Right cardiac atrium (tissue), 5 donors: ENCODE measurements at places on chromosomes 12 and 14.

DNA sequence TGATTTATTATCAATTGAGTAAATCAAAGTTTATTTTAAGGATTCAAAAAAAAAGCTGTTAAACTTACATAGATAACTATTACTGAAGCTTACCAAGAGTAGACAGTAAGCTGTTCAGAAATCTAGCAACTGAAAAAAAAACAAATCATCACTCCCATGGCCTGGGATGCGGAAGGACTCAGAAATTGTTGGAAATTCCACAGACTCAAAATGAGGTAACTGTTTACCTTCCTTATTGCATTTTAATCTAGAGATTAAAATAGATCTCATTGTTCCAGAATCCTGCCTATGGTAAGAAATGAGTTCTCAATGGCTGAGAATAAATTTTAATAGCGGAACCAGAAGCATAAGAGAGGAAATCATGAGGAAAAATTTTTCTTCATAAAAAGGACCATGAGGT lies 87.2 kb downstream of the PPM1H start:
- DNase-seq, result no peak

DNA sequence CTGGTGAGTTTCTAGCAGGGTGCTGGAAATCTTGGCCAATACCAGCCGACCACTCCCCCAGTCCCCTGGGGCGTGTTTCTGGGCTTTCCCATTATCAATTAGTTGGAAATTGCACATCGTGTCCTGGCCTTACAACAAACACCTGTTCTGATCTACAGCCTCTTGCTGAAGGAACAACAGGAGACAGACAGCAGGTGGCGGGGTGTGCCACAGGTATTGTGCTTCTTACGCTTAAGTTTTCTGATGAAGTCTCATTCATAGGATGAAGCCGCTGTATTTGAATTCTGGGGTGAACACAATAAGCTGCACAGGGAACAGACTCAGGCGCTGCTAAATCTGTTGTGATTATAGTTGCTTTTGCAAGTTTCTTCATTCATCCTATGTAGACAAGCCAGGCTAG lies 703 bp downstream of the HIGD1C start:
- no peak for DNase-seq

GRCh38 chr14:41419709-41420108 lies 187.0 kb upstream of the LRFN5 start:
- no peak for DNase-seq

- no peak for DNase-seq
These were observed 1.1 kb downstream of the HPD start for GRCh38 chr12:121857322-121858246.

GRCh38 chr12:56143870-56144269 lies 8.5 kb upstream of the MYL6B start:
- DNase-seq, result peak; percentile 76

GRCh38 chr12:7210642-7211151 lies 21.2 kb downstream of the PEX5 start:
- no peak for DNase-seq
